ENCODE measurements at places on chromosomes 3 and 15.

GRCh38 chr3:178967177-178967532 lies 104.5 kb downstream of the ZMAT3 start:
- DNase-seq: no peak

DNA sequence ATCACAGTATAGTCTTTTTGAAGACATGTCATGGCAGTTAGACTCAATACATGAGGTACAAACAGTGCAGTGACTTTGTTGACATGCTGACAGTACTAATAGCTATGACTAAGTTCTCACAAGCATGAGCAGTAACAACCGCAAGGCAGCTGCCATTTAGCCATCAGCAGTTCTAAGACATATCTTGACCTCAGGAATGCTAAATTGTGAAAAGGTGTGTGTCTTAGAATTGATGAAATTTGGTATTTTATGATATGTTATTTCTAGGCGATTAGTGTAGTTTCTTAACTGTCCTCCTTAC lies 60.7 kb upstream of the FURIN start:
- no peak for DNase-seq

GRCh38 chr3:175155172-175155571 lies 296.0 kb downstream of the NAALADL2 start:
- DNase-seq: no peak

- no peak for DNase-seq
These were observed 139.7 kb upstream of the COL8A1 start for GRCh38 chr3:99498550-99499234.

GRCh38 chr3:116423945-116424344 lies 21.3 kb downstream of the LSAMP start:
- no peak for DNase-seq

DNA sequence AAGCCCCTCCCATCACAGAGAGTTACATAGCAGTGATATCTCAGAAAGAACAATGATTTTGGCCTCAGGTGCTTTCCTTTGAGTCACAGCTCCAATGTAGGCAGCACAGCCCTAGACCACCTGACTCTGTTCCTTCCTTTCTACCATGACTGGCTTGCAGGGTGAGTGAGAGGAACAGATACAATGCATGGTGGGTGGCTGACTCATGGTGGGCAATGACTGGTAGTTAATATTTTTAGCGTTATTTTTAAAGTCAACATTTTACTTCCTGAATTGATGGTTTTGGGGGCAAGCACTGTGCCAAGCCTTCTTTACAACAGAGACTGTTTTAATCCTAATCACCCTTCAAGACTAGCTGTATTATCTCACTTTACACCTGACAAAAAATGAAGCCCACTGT lies 32.8 kb upstream of the ST3GAL6 start:
- DNase-seq: no peak

DNA sequence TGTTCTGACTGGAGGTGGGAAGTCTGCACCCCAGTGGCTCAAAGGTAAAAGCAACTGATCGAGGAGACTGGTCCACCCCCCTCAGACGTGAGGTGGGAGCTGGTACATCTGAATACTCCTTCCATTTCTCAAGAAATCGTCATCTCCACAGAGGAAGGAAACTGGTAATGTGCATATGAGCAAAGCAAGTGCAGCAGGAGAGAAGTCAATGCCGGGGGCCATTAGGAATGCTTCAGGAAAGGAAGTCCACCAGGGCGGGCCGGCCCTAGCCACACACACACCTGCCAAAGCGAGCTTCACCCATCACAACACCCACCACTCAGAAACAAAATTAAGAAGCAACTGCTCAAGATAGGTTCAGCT lies 8.5 kb downstream of the TBC1D2B start:
- DNase-seq: no peak

- no peak for DNase-seq
These were observed 39.0 kb downstream of the CYP19A1 start for GRCh38 chr15:51299187-51300015.

DNA sequence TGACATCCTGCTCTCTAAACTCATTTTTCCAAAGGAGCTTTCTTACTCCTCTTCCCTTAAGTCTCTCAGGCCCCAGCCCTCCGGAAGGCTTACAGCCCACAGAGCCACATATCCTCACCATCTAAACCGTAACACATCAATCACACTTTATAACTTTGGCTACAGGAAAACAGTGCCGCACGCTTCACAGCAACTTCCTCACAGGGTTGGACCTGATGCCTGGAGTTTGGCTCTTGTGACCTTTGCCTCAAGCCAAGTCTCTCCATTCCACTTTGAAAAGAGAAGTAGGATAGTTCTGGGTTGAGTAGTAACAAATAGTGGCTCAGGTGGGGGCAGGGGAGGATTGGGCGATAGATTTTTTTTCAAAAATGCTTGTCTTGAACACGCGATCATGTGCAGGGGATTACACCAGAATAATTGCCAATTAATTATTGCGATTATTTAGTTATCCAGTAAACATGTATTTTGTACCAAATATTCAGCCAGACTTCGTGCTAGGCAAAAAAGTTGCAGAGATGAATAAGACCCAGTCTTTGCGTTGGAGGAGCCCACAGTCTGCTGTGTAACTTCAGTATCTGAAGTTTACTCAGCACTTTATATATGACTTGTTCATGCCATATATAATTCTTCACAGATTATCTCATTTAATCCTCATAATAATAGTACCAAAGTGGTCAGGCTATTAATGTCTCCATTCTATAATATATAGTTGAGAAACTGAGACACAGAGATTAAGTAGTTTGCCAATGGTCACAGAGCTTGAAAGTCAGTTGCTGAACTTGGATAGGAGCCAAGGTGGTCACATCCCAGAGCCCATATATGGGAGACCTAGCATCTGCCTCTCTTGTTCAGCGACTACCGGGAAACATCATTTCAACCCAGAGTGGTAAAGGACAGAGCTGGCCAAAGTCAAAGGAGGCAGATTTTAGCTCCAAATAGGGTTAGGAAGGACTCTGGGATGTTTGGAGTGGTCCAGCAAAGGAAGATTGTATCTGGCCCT lies 2.4 kb upstream of the ETV5 start:
- DNase-seq: no peak

- no peak for DNase-seq
These were observed 246.0 kb upstream of the NAALADL2 start for GRCh38 chr3:174613173-174613572.

DNA sequence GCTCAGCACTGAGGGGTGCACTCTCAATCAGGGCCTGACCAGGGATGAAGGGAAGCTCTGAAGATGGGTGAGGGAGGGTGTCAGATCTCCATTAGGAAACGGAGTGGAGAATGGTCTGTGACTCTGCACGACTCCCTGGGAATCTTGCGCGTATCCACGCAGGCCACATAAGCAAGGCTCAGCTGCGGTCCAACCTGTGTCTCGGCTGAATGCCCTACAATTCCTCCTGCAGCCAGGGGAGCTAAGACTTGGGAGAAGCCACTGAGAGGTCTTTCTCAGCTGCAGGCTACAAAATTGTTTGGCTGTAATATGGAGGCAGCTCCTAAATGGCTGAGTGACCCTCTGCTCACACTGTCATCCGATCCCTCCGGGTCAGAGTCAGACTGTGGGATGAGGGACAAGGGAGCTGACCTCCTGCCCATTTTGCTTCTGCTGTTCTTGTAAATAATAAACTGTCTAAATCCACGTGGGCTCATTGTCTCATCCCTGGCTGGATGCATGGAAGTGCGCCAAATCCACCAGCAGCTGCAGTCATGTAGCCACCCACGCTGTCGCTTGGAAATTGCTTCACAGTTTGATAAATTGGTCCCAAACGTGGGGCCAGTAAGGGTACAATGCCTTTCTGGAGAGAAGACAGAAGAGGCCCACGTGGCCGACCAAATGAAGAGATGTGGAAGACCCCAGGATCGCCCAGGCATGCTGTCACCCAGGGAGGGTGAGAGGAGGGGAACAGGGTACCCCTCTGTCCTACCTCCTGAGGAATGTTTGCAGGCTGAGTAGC lies 30.5 kb downstream of the ALS2CL start:
- DNase-seq: no peak

- DNase-seq: no peak
These were observed 82.1 kb downstream of the GTF2E1 start for GRCh38 chr3:120824613-120825012.

- no peak for DNase-seq
These were observed 189.5 kb upstream of the WNT5A start for GRCh38 chr3:55676643-55677042.

DNA sequence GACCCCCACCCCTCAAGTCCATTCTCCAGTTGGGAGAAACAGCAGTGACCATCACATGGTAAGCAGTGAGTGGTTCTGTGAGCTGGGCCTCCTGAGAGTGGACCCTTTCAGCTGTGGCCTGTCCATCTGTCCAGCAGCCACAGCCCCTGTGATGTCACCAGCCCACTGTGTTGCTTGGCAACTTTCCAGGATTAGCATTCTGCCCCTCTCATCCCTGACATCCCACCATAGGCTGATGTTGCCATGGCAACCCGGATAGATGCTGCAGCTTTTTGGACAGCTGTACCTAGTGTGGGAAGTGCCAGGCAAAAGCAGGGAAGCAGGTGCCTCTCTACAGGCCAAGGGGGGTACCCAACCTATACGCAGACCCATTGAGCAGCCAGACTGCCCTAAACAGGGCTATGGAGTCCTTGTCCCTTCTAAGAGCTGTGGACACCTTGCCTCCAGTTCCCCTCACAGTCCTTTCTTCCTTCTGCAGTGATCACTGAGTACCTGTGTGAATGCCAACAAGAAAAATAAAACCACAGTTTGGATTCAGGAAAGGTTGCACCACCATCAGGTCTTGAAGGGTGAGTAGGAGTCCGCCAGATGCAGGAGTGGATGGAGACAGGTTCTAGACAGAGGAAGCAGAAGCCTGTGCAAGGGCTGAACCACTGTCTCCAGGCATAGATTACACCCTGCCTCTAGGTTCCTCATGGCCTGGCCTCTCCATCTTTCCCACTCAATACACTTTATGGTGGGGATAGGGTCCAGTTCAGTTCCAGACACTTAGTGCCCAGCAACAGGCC lies at the start of gene DNAH1:
TSS of gene DNAH1 (plus strand) at position 343 of the 788 bp plus-strand sequence. CDS start 6,124 bp downstream, outside the sequence.
- DNase-seq: no peak

GRCh38 chr3:176839901-176840300 lies 357.4 kb downstream of the TBL1XR1 start:
- no peak for DNase-seq

DNA sequence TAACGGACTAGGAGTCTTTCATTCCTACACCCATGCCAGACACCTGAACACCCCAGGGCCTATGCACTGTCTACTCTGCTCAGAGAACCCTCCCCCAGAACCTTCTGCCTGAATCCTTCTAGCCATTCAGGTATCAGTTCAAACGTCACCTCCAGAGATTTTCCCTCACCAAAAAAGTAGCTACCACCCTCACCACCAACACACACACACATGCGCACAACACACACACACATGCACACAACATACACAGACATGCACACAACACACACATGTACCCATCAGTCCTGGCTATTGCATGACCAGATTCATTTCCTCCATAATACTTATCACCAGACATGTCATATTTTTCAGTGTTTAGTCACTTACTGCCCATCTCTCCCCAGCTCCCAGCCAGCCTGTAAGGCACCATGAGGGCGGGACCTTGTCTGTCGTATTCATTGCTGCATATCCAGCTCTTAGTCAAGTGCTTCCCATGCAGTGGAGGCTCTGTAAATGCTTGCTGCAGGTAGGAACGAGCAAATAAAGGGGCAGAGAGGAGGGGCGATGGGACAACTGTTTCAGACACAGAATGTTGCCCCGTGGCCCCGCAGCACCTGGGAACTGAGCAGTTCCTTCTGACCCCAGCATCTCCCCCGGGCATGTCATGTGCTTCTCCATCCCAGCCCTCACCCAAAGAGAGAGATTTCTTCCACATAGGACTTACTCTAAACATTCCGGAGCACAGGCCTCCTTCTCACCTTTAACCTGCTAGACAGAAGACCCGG lies 29.2 kb downstream of the XXYLT1 start:
- no peak for DNase-seq

- no peak for DNase-seq
These were observed 12.8 kb upstream of the SETMAR start for GRCh38 chr3:4290272-4290893.

DNA sequence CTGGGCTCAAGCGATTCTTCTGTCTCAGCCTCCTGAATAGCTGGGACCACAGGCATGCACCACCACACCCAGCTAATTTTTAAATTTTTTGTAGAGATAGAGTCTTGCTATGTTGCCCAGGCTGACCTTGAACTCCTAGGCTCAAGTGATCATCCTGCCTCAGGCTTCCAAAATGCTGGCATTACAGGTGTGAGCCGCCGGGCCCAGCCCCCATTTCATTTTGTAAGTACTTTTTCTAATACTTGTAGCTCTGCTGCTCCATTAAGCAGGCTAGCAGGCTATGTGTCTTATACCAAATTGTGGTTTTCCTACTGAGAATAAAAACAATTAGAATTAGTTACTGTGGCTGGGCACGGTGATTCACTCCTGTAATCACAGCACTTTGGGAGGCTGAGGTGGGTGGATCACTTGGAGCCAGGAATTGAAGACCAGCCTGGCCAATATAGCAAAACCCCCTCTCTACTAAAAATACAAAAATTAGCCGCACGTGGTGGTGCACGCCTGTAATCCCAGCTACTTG lies 22.4 kb downstream of the NIPA1 start:
- no peak for DNase-seq

GRCh38 chr15:40582726-40583246 lies 11.3 kb upstream of the KNL1 start:
- DNase-seq: no peak

- DNase-seq: no peak
These were observed 9.5 kb downstream of the ZNF280D start for GRCh38 chr15:56723787-56724186.

- no peak for DNase-seq
These were observed 67.2 kb upstream of the CSTA start for GRCh38 chr3:122257644-122258364.

DNA sequence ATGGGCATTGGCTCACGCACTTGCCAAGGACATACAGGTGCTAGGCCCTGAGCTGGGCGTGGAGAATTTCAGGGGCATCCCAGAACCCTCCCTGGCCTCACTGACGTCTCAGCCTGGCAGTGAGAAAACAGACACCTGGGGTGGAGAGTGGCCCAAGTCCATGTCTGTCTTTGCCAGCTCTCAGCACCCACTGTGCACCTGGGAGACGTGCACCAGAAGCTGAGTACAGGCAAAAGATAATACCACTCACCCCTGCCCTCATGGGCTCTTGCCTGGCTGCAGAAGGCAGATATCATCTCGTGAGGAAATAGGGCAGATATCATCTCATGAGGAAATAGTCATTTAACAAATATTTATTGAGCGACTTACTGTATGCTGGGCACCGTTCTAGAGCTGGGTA lies 8.0 kb downstream of the LOXL1 start:
- DNase-seq: no peak

GRCh38 chr3:46672349-46672695 lies 21.2 kb downstream of the ALS2CL start:
- DNase-seq: no peak

- no peak for DNase-seq
These were observed 113.5 kb upstream of the TOPAZ1 start for GRCh38 chr3:44128057-44128775.

DNA sequence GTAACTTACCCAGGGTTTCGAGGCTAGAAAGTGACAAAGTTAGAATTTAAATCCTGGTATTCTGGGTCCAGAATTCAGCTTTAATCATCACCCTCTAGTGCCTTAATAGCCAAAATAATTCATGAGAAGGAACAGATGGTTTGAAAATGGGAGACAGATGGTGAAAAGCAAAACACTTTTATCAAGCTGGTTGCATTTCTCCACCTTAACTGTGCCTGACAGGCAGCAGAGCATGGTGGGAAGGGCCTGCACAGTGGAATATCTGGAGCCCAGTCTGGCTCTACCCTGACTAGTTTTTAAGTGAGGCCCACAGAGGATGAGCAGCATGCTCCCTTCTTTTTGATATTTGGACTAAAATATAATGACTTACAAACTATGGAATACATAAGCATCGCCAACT lies 35.6 kb upstream of the RASGRP1 start:
- no peak for DNase-seq
